Hematopoietic multipotent progenitor cell treated with erythropoietin and hydrocortisone succinate and interleukin-3 and kit ligand, for 6 days (in vitro differentiated cells): ENCODE measurements at places on chromosomes 1 and 21.

- DNase-seq: no peak
Observed at GRCh38 chr1:183598386-183598785, 8.1 kb upstream of the NCF2 start.

DNA sequence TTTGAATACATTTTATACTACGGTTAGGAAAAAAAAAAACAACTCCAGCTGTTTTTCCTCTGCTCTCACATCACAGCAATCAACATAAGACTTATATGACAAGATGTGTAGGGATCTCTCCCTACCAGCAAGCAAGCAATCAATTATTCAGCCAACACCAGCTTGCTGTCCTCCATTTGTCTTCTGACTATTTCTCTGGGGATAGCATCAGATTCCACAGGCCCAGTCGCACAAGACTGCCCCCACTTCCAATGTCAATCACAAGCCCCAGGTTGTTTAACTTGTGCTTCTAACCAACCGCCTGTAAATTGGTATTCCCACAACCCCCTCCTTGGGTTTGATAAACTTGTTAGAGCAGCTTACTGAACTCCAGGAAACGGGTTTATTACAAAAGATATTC is 873.1 kb upstream of the TMPRSS15 start:
- DNase-seq: no peak

GRCh38 chr1:222588135-222588534 is 1.6 kb downstream of the TAF1A start:
- DNase-seq: no peak

- peak; percentile 43 for DNase-seq
Observed at GRCh38 chr1:201945157-201945556, 1.2 kb downstream of the LMOD1 start.

DNA sequence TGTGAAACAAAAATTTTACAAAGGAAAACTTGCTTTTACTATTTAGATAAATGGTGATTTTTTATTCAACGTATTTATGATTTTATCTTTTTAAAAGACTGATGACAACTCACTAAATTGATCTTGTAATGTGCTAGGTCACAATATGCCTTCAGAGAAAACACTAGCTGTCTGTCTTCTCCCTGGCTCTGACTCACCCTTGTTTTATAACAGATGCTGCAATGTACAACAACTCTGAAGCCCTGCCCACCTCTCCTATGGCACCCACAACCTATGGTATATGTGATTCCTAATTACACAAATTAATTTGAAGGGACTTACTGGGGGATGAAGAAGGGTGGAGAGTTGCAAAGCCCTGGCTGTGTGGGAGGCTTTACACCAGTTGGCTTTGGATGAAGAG is 24.7 kb upstream of the HSD17B7 start:
- DNase-seq: no peak

- no peak for DNase-seq
Observed at GRCh38 chr21:42031241-42031640, 21.1 kb upstream of the ZBTB21 start.

DNA sequence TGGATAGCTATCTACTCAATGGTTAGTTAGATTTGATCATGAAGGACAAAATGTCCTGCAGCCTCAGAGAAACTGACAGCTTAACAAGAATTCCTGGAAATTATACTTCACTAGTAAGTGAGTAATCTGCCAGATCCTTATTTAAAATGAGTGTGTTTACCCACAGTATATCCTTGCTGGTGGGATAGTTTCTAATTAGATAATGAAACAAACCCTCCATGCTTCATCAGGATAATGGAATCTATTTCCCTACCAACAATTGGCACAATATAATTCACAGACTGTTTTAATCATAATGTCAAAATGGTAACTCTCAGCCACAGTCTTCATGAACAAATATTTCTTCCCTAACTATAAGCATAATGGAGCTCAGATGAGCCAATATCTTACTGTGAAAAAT is 239.4 kb upstream of the ST6GALNAC5 start:
- no peak for DNase-seq

DNA sequence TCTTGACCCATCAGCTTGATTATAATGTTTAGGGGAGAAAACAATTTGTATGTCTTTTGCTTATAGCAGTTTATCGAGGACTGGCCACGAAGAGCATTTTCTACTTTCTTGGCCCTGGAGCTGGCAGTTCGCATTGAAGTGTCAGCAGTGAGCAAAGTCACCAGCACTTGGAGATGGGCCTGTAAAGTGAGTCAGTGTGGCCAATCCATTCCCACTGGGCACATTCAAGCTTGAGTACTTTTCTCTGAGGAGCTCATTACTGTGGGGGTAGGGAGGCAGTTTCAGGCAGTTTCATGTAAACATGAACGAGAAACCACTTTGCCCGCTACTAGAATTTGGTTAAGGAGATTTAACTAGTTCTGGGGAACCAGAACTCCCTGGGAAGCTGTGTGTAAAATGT is 164.8 kb downstream of the PRDM2 start:
- DNase-seq: no peak

DNA sequence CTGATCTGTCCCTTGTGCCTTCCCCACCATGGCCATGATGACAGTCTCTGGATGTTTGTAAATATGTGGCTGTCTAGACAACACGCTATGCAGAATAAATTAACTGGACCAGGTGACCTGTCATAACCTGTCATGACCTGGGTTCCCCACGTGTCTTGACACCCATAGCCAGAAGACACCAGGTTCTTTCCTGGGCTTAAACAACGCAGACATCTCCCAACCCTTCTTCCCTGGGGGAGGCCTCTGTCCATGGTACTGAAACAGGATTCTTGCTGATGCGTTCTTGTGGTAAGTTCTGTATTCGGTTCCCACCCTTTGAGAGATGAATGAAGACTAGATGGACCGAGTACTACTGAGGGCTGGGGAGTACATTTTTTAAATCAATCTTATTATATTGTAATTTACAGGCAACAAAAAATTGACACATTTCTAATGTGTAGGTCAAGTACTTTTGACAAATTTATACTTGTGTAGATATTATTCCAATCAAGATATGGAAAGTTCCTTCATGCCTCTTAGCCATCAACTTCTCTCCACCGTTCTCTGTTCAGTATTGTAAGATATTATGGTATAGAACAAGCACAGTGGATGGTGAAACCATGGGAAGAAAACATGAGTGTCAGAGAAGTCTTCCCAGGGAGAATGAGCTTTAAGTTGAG is 738.8 kb downstream of the PTPRU start:
- DNase-seq: peak; percentile 46

DNA sequence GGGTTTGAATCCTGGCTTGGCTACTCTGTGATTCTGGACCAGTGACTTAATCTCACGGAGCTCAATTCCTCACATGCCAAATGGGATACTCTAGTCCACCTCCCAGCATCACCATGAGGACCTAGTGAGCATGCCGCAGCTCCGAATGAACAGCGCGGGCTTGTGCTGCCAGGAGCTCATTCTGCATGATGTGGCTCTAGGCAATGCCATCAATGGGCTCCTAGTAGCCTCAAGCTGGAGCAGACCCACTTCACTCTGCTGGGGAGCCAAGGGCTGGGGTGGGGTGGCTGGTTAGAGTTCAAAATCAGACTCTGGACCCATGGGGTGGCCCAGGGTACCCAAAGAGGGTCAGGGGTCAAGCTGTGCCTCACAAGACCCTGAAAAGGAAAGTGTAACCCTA is 41.5 kb downstream of the CDK18 start:
- DNase-seq: no peak

DNA sequence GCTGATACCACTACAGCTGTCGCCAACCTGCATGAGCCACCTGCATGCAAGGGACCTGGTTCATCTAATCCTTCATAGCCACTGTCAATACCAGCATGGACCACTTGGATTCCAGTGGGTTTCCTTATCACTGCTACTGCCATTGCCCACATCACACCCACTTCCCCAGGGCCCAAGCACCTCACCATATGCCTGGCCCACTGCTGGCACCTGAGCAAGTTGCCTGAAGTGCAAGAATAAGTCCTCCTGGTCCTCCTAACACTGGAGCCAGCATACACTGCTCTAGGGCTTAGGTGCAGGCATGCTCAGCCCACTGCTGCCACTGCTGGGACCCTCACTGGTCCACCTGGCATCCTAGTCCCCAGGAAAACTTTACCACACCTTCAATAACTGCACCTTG is 1136.8 kb upstream of the ADGRL4 start:
- DNase-seq: no peak

DNA sequence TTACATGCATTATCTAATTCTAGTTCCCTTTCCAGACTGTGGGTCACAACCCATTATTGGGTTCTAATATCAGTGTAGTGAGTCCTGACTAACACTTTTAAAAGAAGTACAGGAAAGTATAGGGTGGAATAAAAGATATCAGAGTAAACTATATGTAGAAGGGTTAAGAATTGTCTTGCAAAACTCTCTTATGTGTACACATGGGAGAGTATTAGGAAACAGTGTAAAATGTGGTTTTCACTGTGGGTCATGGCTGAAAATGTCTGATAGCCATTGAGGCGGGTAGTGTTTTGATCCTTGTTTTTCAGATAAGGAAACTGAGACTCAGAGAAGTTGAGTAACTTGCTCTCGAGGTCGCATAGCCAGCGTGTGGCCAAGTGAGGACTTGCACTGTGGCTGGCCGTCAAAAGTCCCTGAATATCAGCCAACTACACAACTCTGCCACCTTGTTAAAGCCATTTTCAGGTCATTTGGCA is 18.5 kb upstream of the MTARC1 start:
- peak; percentile 66 for DNase-seq

DNA sequence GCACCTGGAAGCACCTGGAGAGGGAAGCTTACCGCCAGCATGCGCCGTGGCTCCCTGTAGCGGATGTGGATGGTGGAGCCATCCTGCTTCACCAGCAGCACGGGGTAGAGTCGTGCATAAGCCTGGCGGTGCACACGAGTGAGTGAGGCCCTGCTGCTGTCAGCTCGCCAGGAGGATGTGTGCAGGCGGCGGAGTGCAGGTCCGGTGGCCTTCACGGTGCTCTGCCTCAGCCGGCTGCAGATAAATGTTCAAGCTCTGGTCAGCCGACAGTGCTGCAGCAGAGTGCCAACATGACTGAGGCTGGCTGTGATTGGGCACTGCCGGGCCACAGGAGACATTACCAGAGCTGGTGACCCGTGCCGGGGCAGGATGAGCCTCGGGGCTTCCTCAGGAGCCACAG is 1.5 kb downstream of the MRPL55 start:
- no peak for DNase-seq

- DNase-seq: no peak
Observed at GRCh38 chr1:165900576-165901380, 73.4 kb downstream of the UCK2 start.

GRCh38 chr21:45572783-45573451 is 30.7 kb upstream of the SLC19A1 start:
- no peak for DNase-seq

- DNase-seq: peak; percentile 89
Observed at GRCh38 chr1:152459596-152460528, 45.8 kb upstream of the CRNN start.

DNA sequence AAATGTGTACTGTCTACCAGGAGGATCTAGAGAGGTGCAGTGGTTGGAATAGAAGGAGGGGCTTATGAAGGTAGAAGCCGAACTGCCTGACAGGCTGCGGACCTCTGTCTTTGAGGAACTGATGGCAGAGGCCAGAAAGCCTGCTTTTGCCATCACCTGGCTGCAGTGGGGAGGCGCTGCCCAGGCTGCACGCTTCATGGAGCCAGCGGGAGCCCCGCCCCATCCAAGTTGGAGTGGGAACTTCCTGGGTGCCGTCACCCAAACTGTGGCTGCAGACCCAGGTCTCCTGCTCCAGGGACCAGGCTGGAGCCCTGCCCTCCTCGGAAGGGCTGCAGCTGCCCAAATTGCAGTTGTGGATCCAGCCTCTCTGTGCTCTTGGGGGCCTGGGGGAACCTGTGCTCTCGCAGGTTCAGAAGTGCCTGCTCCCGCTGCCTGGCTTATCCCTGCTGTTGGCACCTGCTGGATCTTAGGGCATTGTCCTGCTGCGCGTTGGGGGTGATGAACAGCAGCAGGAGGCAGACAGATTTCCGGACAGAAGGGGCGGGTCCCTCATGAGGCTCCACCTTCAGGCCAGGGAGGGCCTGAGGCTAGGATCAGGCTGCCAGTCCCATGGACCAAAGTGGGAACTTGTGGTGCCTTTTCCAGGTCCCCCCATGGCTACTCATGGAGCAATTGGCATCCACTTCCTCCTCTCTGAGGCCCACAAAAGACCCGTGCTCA is 118.0 kb upstream of the PLPPR4 start:
- no peak for DNase-seq

GRCh38 chr1:80594013-80594412 is 1206.7 kb upstream of the ADGRL2 start:
- no peak for DNase-seq

- DNase-seq: no peak
Observed at GRCh38 chr21:41809891-41810596, 43.2 kb upstream of the RIPK4 start.

DNA sequence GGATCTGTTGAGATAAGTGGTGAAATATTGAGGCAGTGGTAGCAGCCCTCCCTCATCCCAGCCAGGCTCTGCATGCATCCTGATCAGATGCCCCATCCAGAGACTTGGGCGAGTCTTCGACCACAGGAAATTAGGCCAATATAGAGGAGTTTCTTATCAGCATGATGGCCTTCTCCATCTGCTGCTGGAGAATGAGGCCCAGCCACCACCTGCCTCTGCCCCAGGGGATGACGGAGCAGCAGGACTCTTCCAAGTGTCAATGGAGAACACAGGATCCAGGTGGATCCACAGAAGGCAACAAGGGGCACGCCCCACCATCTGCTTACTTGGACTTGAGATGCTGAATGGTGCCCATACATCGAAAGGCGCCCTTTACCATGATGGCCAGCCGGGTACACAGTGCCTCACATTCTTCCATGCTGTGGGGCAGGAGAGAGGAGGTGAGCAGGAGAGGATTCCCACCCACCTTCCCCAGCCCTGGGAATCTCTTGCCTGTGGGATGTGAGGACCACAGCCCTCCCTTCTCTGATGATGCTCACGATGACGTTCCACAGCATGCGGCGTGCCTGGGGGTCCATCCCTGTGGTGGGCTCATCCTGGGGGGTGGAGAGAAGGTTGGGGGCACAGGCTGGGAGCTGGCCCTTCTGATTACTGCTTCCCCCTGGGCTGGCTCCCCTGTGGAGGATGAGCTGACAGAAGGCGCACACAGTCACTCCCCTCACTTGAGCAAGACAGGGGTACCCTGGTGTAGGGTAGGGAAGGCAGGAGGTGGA is 91.5 kb upstream of the GCLM start:
- DNase-seq: peak; percentile 83

DNA sequence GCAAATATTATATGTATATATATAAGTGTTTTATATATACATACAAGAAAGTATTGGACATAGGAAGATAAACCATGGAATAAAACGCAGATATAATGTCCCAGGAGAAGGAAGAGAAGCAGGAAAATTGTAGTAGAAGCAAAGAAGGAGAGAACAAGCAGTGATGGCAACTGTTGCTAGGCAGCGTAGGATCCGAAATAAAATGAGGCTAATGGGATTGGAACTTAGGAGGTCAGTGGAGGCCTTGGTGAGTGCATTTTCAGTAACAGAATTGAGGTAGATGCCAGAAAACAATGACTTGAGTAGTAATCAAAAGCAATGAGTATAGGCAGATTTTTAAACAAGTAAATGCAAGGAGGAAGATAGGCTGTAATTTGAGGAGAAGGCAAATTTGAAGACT is 265.8 kb downstream of the LRRC7 start:
- no peak for DNase-seq
